ENCODE measurements at places on chromosomes 7 and 10. TPM values are rescaled to one million over a fixed set of nuclear protein-coding genes. Genes with fewer than 3 reads are reported as not detected.

GRCh38 chr7:84532196-84532595 lies 337.6 kb upstream of the SEMA3A start:
- DNase-seq = no peak

- DNase-seq = no peak
Measured at GRCh38 chr7:159218607-159219006, 73.9 kb upstream of the VIPR2 start.

DNA sequence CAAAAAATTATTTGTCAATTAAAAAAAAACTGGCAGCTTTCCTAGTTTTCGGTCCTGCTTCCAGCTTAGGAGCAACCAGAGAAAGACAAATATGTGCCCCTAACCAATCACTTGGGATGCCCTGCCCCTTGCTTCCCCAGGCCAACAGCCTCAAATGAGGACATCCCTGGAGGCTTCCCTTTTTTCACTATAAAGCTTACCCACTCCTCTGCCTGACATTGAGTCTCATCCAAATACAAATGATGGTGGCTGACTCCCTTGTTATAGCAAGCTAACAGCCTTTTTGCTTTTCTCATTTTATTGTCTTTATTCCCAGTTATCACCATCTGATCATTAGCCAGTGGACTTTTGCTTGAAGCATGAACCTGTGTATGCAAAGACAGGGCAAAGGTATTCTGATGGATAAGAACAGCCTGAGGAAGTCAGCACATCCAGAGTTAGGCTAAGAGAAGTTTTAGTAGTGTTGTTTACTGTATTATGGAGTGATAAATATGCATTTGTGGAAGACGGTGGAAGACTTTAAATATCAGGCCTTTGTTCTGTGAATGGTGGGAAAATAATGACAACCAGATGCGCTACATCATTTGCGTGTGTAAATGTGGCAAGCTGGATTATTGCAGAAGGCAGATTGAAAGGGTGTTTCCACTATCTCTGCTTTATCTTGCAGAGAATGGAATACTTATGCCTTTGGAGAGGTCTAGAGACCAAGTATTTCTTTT lies 1.7 kb upstream of the CCM2 start:
- no peak for DNase-seq

GRCh38 chr7:93973134-93973533 lies 31.0 kb downstream of the BET1 start:
- no peak for DNase-seq

- DNase-seq = no peak
Measured at GRCh38 chr7:99137411-99138180, 6.3 kb downstream of the SMURF1 start.

The CYP2C18 gene
- not detected for total RNA-seq

The SPDYE2B gene
- total RNA-seq = not detected
